ENCODE measurements at places on chromosomes 11 and 22.

- no peak for DNase-seq
Observed at GRCh38 chr22:43835166-43835565, 23.1 kb upstream of the EFCAB6 start.

DNA sequence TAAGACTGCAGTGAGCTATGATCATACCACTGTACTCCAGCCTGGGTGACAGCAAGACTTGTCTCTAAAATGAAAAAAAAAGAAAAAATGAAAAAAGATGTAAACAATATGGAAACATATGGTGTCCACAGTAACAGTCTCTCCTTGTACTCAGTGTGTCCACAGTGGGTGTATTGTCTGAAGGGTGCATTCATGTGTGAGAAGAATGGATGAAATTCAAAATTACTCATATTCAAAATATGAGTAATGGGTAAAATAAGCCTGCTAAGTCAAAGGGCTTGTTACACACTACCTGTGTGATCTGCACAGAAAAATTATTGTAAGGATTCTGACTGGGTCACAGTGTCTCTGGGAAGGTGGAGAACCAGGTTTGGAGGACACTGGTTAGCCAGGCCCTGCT is 26.9 kb downstream of the PPFIA1 start:
- no peak for DNase-seq

GRCh38 chr22:17590586-17590985 is 27.3 kb downstream of the SLC25A18 start:
- DNase-seq: no peak

DNA sequence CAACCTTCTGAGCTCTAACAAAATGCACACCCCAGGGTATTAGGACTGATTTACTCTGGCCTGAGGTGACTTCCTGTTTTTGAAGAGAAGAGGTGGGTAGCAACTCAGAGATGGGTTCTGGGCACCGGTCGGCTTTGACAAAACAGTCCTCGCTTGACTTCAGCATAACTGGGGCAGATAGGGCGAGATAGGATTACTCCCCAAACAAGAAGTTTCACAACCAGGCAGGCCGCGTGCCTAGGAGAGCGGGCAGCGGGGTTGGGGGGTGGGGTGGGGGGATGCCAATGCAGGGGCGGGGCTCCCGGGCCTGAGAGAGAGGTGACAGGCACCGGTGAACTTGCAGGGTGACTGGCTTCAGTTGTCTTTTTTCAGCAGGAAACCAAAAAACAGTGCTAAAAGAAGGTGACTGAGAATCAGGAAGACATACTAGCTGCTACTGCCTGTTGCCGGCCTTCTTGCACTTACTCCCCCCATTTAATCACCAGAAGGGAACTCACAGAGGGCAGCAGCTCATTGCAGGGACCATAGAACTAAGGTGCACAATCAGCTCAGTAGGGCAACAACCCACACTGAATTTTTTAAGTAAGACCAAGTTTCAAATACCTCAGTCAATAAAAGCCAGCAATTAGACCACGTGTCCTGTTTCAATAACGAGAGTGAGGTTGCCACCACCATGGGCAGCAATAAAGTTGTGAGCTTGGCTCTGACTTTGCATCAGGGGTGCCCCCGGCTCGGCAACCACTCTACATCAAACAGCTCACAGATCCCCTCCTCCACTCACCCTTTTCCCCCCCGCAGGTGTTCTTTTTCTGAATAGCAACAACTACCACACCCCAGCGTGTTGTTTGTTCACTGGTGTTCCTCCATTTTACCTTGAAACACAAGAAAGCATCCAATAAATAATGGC is 37.2 kb upstream of the ETS1 start:
- no peak for DNase-seq

GRCh38 chr11:93084727-93085505 is 112.9 kb downstream of the SLC36A4 start:
- DNase-seq: no peak

Measured in OCI-M1 (cell line).